ENCODE measurements at places on chromosomes 6 and 20.

DNA sequence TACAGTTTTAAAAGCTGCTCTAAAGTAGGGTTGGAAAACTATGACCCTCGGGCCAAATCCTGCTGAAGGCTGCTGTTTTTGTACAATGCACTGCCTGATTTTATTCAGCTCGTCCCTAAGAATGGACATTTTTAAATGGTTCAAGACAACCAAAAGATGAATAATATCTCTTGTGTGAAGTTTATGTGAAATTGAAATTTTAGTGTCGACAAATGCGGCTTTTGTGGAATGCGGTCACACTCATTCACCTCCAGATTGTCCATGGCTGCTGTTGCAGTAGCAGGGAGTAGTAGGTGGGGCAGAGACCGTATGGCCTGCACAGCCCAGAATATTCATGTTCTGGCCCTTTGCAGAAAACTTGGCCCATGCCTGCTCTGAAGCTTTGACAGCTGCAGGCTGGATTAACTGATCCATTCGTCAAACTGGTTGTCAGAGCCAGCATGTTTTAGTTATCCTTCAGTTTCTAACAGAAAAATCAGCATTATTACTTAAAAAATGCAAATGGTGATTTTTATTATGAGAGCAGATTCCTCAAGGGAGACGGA lies 91.6 kb downstream of the PSMG4 start:
- DNase-seq: no peak

DNA sequence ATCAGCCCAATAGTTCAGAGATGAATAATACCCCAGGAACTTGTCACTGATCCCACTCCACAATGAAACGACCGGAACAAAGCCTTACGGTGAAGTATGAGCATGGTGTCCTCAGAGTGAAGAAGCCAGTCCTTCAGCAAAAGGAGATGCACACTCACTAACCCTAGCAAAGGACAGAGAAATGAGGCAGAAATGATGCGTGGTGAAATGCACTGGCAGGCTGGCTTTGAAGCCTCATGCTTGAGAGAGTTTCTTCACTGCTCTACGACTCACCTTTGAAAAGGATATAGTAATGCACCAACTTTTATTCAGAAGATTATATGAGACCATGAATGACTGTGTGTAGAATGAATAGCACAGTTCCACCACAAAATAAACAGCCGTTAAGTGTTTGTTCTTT lies 74.8 kb downstream of the PHACTR1 start:
- no peak for DNase-seq

GRCh38 chr6:34223381-34223955 lies 13.2 kb upstream of the HMGA1 start:
- no peak for DNase-seq

GRCh38 chr6:72081871-72082270 lies 195.5 kb downstream of the RIMS1 start:
- no peak for DNase-seq

- no peak for DNase-seq
These were observed 143.2 kb downstream of the MCHR2 start for GRCh38 chr6:99850841-99851240.

DNA sequence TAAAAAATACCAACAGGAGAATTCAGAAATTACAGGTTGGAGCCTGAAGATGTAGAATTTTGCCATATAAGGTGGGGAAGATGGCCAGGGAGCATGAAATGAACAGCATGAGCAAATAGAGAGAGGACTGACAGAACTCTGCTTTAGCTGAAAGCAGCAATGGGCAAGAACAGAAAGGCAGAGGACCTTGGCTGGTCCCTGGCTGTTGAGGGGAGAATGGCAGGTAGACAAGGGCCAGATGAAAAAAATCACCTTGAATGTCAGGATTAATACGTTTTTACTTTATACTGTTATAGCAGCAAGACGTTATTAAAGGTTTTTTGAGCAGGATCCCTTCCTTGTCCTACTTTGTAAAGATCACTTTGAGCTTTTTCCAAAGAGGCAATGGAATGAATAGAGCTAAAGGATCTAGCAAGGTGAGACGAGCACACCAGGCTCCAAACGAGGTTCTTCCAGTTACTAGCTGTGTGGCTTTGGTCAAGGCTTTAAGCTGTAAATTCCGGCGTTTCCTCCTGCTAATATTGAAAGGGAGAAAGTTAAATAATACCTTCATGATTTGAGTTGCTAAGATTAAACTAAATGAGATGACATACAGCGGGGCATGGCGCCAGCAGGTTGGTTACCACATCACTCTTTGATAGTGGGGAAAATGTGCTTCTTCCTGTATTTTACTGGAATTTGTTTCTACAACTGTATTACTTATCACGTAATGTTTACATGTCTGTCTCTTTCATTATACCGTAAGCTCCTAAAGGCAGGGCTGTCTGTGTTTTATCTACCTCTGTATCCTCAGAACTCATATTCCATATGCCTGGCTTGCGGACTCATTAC lies 776 bp downstream of the PPIL1 start:
- no peak for DNase-seq

DNA sequence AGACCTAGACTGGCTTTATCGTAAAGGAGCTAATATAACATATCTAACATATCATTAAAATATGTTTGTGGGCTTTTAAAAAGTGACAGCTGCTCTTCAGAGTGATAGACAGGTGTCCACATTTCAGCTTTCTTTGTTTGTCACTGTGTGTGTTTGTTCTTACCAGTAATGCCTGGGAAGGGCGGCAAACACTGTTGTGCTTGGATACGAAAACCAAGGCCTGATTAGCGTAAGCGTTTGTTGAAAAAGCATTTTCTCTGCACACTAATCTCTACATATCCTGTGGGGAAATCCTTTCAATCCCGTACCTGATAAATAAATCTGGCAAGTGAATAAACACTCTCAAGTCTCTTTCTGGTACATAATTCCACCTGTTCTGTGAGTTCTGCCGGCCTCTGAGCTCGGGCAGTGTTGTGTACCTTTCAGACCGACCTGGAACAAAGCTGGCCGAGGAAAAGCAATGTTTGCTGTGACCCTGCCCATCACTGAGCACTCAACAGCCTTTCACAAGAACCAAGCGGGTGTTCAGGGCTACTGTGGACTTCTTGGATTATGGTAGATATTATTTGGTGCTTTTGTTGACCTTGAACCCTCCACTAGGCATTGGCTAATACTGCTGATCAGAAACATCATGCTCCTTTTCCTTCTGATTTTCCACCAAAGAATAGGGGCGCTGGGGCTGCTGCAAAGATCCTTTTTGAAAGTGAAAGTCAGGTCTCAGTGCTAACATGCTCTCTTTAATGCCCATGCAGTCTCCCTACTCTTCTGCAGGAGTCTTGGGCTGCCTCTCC lies 100.4 kb downstream of the CD83 start:
- no peak for DNase-seq

DNA sequence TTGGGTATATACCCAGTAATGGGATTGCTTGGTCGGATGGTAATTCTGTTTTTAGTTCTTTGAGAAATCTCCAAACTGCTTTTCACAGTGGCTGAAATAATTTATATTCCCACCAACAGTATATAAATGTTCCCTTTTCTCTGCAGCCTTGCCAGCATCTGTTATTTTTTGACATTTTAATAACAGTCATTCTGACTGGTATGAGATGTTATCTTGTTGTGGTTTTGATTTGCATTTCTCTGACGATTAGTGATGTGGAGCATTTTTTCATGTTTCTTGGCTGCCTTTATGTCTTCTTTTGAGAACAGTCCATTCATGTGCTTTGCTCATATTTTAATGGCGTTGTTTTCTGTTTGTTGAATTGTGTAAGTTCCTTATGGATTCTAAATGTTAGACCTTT lies 641.6 kb downstream of the HACE1 start:
- DNase-seq: no peak

GRCh38 chr6:64258302-64258701 lies 622.7 kb downstream of the PHF3 start:
- no peak for DNase-seq

- no peak for DNase-seq
These were observed 54.7 kb downstream of the YTHDF1 start for GRCh38 chr20:63161176-63161651.

- DNase-seq: no peak
These were observed 130.2 kb upstream of the AKIRIN2 start for GRCh38 chr6:87832025-87832825.
